ENCODE measurements at places on chromosomes 6 and 20. TPM values are rescaled to one million over a fixed set of nuclear protein-coding genes. Genes with fewer than 3 reads are reported as not detected.

Gene FRK
- 21.2 TPM for total RNA-seq

Gene GPR6
- total RNA-seq, result not detected

Gene DEK
- 108 TPM for total RNA-seq

Gene PRDM1
- 0.40 TPM for total RNA-seq

Gene DEF6
- 15.4 TPM for total RNA-seq

Gene ZNF311
- 2.2 TPM for total RNA-seq

Gene TMEM242
- total RNA-seq, result 7.9 TPM

Gene ZNF165
- total RNA-seq, result 6.3 TPM

Gene CST5
- not detected for total RNA-seq

Gene BMP2
- 4.5 TPM for total RNA-seq

Gene CLDN20
- total RNA-seq, result not detected
